ENCODE measurements at places on chromosomes 3 and 15.

DNA sequence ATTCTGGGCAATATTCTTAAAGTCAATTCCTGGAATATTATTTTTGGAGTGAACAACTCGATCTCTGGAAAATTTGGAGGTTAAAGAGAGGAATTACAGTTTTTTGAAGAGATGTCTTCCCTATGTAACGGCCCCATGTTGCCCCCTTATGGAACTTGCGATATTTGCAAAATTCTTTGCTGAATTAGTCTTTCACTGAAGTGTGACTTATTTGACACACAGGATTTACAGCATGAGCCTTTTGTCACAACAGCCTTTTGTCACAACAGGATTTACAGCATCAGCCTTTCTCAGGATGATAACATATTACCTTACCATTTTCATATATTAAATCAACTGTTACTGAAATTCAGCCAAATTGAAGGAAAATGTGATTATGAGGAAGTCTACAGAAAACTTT is 37.8 kb upstream of the SPTSSB start:
- DNase-seq = peak; percentile 44

DNA sequence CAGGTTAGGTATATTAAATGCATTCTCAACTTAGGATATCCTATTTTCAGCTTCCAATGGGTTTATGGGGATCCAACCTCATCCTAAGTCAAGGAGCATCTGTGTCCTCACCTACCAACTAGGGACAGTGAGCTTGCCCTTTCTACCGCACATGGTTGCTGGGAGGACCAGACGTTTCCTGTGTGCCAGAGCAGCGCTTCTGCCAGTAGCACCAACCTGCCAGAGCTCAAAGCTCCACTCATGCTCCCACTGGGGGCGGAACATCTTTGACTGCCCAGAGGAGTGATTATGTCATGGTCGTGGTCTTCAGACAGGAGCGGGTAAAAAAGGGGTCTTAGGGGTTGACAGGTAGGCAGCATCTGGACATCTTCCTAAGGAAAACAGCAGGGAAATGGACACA is 24.7 kb downstream of the XPC start:
- DNase-seq = no peak

- DNase-seq = no peak
Observed at GRCh38 chr15:39934397-39935071, 619 bp downstream of the EIF2AK4 start.

DNA sequence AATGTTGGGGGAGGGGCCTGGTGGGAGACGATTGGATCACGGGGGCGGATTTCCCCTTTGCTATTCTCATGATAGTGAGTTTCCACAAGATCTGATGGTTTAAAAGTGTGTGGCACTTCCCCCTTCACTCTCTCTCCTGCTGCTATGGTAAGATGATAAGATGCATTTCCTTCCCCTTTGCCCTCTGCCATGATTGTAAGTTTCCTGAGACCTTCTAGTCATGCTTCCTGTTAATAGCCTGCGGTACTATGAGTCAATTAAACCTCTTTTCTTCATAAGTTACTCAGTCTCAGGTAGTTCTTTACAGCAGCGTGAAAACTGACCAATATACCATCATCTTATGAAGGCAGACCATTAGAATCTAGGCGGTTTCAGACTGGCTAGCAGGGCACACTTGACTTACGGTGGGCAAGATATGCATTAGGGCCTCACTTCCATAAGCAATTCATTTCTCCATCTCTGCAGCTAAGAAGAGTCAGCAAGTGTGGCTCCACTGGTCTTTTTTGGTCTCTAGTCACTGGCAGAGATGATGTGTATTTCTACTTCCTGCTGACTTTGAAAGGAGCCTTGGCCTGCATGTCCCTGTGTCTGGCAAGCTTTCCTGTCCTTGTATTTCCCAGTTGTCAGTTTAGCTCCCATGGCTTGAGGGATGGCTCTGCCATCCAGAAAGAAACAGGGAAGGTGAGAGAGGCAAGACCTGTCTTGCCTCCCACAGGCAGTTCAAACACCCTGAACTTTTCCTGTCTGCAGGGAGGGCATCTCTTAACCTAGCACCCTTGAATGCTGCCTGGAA is 109.0 kb upstream of the ADAMTS9 start:
- DNase-seq = peak; percentile 9

GRCh38 chr3:121794264-121794983 is 40.4 kb downstream of the IQCB1 start:
- no peak for DNase-seq

DNA sequence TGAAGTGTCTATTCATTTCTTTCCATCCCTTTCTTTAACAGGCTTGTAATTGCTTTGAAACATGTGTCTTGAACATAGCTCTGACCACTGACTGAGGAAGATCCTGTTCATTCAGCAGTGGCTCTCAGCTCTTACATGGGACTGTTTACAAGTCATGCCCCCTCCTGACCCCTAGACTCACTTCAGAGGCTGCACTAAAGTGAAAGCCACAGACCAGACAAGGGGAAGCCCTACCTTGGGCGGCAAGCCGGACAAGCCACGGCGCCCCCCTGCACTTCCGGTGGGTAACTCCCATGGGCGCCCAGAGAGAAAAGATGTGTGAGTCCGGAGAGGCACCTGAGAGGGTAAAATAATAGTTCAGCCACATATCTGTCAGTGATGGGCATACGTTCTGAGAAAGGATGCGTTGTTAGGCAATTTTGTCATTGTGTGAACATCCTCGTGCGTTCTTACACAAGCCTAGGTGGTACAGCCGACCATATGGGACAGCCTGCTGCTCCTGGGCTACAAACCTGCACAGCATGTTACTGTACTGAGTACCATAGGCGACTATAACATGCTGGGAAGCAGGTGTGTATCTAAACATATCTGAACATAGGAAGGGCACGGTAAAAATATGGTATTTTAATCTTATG is 116.2 kb downstream of the CHSY1 start:
- DNase-seq = no peak

- DNase-seq = no peak
Observed at GRCh38 chr3:73559749-73560148, 65.0 kb downstream of the PDZRN3 start.
